ENCODE measurements at places on chromosomes 13 and 19.
A peak's percentile ranks its signal among the peaks of the same experiment; 100 is the strongest.

DNA sequence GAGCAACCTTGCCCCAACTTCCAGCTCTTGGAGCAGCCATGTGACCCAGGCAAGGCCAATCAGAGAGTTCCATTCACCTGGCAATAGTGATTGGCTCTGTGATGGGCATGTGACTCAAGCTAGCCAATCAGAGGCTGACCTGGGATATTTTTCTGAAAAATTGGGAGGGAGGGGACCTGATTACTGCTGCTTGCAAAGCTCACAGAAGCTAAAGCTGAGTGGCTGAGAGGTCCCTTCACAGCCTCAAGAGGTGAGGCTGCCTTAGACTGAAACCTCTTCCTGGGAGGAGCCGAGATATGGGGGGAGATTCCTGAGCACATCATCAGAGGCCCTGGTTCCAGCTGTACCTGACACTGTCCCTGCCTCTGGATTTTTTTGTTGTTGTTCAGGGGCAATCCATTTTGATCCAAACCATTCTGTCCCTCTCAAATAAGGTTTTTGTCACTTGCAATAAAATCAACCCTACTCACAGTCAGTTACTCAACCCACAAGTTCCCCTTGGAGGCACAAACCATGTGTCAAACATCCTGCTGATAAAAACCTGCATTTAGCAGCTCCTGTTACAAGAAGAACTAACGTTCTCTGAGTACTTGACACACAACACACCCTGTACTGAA is 4.8 kb downstream of the CIB3 start:
- DNase-seq: no peak

DNA sequence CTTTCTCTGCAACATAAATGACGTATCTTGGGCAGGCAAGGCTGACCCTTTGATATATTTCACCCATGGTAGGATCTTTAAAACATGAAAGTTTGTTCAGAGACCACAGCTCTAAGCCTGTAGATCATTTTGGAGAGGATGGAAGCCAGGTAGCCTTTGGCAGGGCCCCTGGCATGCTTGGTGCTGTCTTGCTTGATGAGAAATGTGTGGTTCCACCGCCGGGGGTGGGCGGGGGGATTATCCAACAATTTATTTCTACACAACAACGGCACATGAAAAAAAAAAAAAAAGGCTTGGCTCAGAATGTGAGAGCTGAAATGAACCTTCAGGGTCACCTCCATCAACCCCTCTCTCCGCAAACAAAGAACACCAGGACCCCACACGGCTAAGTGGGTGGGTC is 112.9 kb upstream of the MBNL2 start:
- no peak for DNase-seq

- peak; percentile 98 for DNase-seq
These were observed 774 bp upstream of the PPP2R1A start for GRCh38 chr19:52188822-52189734.

- no peak for DNase-seq
These were observed 28.2 kb downstream of the CILP2 start for GRCh38 chr19:19566306-19566705.

DNA sequence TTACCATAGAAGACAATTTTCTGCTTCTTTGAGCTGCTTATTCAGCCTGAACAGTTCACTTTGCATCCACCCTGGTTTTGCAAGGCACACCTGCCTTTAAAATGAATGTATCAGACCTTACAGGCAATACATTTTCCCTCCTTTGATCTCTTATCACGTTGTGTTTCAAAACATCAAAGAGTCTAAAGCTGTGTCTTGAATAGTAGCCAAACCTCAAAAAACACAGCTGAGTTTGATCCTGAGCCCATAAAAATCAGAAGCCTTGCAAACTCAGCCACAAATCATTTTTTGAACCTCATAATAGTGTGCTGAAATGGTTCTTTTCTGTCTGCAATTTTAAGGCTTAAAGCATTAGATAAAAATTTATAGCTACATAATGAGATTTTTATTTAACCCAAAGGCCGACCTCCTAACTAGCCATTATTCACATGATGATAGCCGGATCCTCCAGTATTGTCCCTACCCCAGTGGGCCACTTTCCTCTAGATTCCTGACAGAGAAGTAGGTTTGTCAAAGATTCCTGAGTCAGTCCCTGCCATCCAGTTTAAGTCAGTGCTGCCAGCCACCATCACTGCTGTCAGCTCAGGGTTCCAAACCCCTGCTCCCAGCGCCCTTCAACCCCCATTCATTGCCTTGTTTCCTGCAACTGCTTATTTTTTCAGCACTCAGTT is 71.8 kb downstream of the CAB39L start:
- no peak for DNase-seq
